ENCODE measurements at places on chromosomes 1 and 21. TPM values are rescaled to one million over a fixed set of nuclear protein-coding genes. Genes with fewer than 3 reads are reported as not detected.

DNA sequence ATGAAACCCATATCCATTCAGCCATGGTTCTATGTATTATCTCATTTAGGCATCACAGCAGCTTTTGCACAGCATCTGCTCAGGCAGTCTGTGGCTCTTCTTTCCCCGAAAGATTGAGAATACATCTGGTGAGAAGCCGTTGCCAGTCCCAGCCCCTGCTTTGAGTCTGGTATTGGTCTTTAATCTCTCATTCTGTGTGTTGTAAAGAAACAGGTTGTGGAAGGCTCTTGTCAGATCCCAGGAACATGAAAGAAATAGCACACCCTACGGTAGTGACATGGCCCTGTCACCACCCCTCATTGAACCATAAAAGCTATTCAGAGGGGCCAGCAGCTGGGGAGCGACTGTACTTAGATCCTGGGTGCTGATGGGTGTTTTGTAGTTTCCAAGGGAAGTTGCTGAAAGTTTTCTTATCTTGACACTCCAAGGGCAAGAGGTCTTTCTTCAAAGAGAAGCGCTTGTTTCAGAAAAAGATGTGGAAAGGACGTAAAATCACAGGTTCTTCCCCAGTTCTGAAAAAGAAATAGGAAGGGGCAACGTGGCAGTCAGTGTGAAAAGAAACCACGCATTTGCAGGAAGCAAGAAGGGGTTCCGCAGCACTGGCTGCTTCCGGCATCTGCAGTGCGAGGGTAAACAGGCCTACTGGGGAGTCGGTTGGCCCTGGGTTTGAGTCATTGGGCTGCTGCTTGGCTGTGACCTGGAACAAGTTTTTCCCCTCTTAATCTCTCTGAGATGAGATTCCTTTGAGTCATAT lies 145.0 kb downstream of the DHRS3 start:
- DNase-seq = no peak

DNA sequence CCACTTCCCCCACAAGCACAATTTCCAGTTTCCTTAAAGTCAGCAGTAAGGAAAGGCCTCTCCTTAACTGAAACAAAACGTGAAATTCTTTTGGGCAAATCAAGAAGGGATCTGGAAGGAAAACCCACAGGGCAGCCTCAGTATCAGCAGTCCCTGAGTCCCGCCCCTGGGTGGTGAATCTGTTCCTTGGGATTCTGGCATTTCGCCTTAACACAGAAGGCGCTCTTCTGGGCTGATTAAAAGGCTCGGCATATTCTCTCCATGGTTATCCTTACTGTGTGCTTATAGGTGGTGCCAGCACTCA lies 12.2 kb upstream of the RAB4A start:
- no peak for DNase-seq

DNA sequence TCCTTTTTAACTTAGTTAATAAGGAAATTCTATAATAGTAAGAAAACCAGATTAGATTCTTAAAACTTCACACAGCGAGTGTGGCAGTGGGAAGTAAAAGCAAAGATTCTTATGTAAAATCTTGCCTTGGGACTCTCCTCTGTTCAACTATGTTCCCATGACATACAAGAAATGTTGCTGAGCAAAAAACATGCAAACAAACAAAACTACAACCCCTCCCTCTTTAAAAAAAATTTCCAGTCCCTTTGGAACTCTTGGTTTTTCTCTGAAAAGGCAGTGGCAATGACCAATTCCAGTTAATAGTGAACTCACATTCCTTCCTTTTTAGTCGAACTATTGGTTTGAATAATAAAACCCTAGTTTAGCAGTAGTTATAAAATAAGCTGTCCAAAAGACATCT lies 453.1 kb upstream of the ZRANB2 start:
- DNase-seq = no peak

- no peak for DNase-seq
Measured at GRCh38 chr1:204319462-204319861, 40.3 kb downstream of the PLEKHA6 start.

DNA sequence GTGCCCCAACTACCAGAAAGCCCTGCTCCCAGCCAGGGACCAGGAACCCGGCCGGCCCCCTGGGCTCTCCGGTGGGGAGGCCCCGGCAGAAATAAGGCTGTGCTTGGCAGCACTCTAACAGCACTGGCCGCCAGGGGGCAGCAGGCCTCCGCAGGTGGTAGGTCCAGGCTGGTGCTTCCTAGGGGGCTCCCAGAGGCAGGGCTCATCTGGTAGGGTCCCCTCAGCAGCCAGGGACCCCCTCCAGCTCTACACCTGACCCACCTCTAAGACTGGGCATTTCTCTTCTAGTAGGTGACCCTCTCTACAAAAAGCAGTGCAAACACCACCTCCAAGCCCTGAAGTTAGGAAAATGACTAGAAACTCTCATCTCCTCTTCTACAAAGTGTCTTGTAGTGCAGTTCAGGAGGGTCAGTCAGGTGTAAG lies 85.6 kb downstream of the STUM start:
- peak; percentile 91 for DNase-seq

GRCh38 chr1:119688810-119689209 lies 22.9 kb upstream of the PHGDH start:
- no peak for DNase-seq

- DNase-seq = peak; percentile 11
Measured at GRCh38 chr1:32372149-32372756, 9.9 kb downstream of the TSSK3 start.

DNA sequence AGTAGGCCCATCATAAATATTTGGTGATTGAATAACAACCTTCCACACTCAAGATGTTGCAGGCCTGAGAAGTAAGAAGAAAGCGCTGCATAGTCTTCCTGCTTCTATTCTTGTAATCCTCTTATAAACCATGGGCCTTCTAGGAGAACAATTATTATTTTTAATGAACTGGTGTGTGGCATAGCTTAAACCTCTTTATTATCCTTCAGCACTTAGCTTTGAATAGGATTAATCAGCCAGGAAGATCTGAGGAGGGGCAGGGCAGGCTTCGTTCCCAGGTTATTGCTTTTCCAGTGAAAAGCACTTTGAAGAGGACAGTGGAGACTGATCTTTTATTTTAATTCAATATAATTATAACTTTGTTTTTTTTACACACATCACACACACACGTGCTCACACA lies 42.3 kb downstream of the KIF26B start:
- no peak for DNase-seq

DNA sequence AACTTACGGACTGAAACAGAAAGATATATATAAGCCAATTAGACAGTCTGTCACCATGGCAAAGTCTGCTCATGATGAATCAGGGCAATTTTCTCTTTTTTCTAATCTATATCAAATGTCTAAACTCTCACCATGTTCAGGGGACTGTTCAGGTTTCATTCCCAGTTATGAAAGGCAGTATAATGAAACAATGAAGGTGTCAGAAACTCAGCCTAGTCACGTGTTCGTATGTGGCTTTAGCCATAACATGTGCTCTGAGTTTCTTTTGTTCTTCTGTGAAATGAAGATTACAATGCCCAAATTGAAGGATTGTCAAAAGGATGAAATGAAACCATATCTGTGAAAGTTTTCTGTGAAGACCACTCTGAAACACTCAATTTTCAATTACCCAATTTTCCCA lies 392.9 kb downstream of the DSCAM start:
- no peak for DNase-seq

DNA sequence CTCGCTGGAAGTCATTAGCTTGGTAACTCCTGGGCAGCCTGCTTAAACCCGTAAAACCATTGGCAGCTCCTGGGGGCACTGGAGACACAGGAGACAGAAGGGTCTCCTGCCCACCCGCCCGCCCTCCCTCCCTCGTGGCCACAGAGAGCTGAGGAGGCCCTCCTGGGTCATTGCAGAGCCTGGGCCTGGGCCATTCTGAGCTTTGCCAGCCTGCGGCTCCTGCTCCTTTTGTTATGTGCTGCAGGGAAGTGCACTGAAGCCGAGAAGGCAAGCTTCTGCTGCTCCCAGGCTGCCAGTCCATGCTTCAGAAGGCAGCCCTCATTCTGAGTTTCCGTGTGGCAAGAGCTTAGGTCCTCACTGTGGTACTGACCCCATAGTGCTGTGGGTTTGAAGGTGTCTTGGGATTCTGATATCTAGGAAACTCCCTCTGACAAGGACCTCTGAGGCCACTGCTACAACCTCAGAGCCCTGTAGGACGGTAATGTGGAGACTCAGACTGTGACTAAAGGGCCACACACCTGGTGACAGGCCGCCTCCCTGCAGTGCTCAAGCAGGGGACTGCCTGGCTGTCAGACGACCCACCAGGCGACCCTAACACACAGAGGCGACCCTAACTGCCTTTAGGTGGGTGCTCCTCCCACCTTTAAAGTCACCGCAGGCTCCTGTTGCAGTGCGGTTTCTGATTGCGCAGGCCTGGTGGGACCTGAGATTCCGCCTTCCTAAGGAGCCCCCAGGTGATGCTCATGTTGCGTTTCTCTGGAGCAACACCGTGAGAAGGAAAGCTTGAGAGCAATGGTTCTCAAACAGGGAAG lies 118.7 kb downstream of the IER5 start:
- DNase-seq = no peak

DNA sequence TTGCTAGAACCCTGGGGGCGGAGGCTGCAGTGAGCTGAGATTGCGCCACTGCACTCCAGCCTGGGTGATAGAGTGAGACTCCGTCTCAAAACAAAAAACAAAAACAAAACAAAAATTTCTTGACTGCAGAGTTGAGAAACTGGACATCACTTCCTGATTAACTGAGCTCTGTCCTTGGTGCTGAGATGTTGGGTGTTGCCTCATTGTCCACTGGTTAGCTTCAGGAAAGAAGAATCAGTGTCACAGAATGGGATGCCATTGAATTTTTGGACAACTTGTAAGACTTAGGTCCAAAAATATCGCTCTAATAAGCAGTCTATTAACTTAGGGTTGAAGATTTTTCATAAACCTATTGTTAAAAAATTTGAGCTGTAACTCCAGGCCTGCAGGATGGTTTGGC lies 23.8 kb upstream of the KCNA10 start:
- DNase-seq = no peak

DNA sequence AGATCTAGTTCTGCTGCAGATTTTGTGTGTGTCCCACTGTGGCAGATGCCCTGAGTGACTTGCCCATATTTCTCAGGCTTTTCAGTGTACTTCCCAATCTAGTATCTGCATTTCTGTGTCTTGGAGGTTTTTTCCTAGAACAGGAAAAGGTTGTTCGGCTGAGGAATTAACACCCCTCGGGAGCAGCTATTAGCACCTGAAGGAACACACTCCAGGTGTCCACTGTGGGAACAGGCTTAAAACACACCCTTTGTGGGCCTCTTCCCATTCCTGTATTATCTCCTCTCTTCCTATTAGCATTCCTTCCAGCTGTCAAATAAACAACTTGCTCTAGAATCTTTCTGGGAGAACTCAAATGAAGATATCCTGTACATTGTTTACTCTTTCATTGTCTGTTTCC lies 178.3 kb downstream of the HMCN1 start:
- DNase-seq = no peak

DNA sequence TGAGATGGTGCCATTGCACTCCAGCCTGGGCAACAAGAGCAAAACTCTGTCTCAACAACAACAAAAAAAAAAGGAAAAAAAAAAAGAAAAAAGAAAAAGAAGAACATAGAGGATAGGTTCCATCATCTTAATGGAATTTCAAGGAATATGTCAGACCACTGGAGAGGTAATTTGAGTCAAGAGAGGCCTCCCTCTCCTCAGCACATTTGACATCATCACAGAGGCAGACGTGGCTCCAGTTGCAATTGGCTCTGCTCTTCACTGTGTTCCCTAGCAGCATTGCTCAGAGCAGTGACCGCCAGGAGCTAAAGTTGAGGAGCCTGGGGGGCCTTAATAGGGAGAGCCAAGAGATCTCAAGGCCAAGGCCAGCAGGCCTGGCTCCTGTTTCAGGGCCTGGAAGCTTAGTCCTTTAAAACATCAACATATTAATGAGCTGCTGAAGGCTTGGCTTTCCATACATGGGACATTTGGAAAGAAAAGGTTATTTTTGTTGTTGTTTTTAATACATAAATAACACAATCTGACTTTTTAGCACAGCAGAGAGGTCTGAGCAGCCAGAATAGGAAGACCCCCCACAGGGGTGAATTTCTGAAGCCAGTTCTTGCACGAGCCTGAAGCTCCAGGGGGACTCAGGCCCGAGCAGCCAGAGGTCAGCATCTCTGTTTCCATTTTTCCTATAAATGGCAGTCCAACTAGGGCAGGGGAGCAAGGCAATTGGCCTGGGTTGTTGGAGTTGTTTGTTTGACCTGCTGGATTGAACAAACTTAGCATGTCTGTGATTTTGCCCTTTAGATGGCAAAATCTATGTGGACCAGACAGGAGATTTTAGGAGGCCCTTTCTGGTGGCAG lies 118.3 kb upstream of the FGGY start:
- no peak for DNase-seq

DNA sequence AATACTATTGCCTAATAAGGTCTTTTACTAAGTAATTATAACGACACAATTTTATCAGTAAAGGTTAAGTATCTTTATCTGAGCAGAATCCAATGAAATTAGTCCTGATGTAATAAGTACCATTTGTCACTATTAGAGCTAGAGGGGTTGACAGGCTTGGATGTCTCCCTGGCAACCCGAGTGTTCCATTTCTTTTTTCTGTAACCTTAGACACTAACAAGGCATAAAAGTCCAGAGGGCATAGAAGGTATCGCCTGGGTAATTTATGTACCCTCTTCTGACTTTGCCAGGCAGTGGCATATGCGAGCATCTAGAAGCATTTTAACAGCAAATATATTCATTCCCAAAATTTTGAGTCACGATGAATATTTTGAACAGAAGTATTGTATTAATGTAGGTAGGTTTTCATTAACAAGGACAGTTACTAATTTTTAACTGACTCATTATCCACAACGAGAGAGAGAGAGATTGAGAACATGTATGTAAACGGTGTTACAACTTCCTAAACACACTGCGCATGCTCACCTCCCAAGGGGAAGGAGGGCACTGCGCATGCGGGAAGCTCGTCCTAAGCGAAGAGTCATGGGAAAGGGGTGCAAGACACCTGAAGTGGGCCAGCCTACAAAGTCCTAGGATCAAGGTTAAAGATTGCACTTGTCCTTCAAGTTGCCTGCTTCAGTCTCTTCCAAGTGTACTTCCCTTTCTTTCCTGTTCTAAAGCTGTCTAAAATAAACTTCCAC lies 423.9 kb downstream of the DSCAM start:
- DNase-seq = no peak

DNA sequence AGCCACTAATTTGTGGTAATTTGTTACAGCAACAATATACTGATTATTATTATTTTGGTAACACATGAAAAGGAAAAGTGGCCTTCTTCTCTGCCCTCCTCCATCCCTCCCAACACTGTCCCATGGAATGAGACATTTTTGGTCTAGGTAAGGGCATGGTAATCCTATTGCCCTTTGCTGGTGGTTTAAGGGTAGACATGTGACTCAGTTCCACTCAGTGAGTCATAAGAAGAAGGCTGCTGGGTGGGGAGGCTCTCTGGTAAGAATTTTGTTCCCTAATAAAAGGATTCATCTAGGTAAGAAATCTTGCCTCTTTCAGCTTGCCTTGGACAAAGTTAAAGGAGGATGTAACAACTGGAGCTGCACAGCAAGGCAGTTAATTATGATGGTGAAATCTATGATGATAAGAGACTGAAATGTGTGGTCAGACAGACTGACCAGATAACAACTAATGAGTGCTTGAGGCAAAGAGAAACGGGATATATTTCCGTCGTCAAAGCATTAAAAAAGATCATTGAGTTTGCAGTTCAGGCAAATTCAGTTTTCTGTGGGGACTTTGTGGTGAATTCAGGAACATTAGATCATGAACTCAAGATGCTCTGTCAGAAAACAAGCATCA lies 232.0 kb upstream of the KCNK2 start:
- no peak for DNase-seq

The SMPDL3B gene
- total RNA-seq = 29.1 TPM

The CREG1 gene
- total RNA-seq = 171 TPM

The PDC gene
- not detected for total RNA-seq

The SLC22A15 gene
- 25.7 TPM for total RNA-seq

The LCE3E gene
- not detected for total RNA-seq

The MYBPHL gene
- total RNA-seq = 3.6 TPM

The FCRL1 gene
- total RNA-seq = 1.4 TPM

The EIF3I gene
- 116 TPM for total RNA-seq

The NBPF6 gene
- total RNA-seq = not detected

The MAP10 gene
- total RNA-seq = 2.1 TPM

The TFF3 gene
- total RNA-seq = 19.6 TPM

Data from upper lobe of right lung (tissue), 1 donor.